ENCODE measurements at places on chromosomes 1 and 21.

GRCh38 chr1:41382480-41383090 is 21.4 kb downstream of the FOXO6 start:
- DNase-seq = no peak

- DNase-seq = no peak
Measured at GRCh38 chr1:41361495-41362356, 492 bp downstream of the FOXO6 start.

- no peak for DNase-seq
Measured at GRCh38 chr1:5632224-5632623, 360.0 kb downstream of the NPHP4 start.

GRCh38 chr1:201050515-201051277 is 27.2 kb upstream of the KIF21B start:
- DNase-seq = no peak

GRCh38 chr1:151816548-151817352 is 11.5 kb upstream of the LINGO4 start:
- DNase-seq = no peak

DNA sequence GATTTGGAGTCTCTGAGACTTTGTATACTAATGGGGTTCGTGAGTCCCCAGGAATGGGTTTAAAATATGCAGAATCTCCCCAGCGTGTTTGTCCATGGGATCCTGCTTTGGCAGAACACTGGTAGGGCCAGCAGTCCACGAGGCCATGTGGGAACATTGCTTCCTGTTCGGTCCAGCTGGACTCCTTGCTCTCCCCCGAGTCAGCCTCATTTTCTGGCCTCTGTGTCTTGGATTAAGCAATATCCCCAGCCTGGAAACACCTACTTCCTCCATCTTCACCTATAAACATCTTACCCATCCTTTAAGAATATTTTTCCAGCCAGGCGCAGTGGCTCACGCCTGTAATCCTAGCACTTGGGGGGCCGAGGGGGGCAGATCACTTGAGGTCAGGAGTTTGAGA is 142.4 kb downstream of the NAV1 start:
- DNase-seq = no peak

DNA sequence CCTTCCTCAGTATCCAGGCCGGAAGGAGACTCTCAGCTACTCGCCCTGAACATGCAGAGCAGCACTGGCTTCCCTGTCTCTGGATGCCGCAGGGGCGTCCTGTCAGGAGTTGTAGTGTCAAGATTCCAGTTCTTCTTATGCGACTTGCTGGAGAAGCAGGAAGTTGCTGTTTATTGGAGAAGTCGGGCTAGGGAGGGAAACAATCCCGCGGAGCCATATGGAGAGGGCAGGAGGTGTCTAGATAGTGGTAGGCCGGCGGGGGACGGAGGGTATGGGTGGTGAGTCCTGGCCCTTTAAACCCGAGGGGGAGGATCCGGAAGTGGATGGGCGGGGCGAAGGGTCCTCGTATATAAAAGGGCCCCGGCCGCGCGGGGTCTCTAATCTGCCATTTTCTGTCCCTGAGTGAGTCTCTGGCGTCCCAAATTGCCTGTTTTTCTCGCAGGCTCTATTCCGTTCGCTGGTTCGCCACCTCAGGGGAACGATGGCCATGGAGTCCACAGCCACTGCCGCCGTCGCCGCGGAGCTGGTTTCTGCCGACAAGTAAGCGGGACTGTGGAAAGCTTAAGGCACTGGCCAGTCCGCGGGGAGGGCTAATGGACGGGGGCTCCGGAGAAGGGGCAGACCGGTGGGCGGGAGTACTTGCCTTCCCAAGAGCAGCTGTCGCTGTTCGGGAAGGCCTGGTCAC is at the start of gene NASP:
TSS of gene NASP (plus strand) at position 376 of the 685 bp plus-strand sequence. CDS start at position 482, 106 bp downstream.
- peak; percentile 79 for DNase-seq

- no peak for DNase-seq
Measured at GRCh38 chr1:194184974-194185373, 998.6 kb upstream of the B3GALT2 start.

GRCh38 chr1:180501865-180502360 is 464 bp downstream of the ACBD6 start:
- DNase-seq = peak; percentile 27

DNA sequence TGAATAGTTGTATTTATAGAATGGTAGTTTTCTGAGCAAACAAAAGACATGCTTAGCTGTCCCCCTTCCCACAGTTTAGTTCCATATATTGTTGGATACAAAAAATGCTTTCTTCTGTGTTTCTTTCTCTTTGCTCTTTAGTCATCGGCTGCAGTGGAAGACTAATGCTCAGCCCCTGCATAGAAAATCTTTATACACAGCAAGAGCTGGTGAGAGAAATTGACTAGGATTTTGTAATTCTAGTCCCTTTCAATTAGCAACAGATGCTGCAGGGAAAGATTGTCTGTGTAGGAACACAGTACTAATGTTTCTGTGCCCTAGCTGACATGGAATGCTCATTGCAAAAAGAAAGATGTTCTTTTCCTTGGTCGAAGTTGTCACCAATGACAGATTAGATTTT is 200.9 kb downstream of the RPS6KC1 start:
- no peak for DNase-seq

DNA sequence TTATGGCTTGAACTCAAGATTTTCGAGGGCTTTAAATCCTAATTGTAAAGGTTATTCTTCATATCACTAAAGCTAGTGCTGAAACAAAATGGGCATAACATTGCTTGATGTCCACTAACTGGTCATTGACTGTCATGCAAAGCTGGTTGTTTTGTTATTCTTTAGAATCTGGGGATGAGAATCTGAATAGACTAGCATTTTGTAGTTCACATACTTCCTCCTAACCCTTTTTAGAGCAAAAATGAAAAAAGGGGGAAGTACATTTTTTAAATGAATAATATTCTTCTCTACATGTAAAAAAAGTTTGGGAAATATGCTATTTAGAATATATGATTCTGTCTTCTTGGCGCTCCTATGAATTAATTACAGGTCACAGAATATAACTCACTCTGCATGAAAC is 72.2 kb upstream of the HMCN1 start:
- no peak for DNase-seq

GRCh38 chr1:8815582-8816151 is 1.8 kb downstream of the RERE start:
- DNase-seq = no peak

DNA sequence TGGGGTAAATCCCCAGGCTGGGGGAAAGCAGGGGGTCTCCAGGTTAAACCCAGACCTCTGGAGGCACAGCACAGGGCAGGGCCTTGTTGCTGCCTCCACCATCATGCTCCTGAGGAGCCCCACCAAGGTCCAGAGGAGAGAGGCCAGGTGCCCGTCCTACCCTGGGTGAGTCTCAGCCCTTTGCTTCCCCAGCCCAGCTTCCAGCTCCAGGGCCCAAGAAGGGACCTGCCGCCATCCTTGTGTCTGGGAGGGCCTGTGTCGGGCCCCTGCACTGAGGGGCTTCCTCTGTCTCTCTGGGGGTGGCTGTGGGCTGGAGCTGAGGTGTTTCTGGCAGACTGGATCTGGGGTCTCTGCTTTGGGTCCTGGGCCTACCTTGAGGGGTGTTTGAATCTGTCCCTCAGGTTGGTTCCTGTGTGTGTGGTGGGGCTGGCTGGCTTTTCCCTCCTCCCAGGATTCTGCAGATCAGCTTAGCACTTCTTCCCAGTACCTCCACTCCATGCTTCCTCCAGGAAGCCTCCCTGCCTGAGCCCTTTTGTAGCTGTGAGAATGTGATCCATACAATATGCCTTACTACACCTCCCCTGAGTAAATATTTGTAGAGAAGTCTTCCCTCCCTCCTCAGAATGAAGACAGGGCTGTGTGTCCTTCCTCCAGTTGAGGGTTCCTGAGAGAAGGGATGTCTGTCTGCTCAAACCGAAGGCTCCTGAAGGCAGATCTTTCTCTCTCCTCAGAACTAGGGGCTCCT is 6.2 kb downstream of the GPR3 start:
- no peak for DNase-seq

- DNase-seq = no peak
Measured at GRCh38 chr1:82152356-82153271, 351.9 kb downstream of the ADGRL2 start.

- no peak for DNase-seq
Measured at GRCh38 chr1:25451908-25452307, 21.2 kb downstream of the MACO1 start.

DNA sequence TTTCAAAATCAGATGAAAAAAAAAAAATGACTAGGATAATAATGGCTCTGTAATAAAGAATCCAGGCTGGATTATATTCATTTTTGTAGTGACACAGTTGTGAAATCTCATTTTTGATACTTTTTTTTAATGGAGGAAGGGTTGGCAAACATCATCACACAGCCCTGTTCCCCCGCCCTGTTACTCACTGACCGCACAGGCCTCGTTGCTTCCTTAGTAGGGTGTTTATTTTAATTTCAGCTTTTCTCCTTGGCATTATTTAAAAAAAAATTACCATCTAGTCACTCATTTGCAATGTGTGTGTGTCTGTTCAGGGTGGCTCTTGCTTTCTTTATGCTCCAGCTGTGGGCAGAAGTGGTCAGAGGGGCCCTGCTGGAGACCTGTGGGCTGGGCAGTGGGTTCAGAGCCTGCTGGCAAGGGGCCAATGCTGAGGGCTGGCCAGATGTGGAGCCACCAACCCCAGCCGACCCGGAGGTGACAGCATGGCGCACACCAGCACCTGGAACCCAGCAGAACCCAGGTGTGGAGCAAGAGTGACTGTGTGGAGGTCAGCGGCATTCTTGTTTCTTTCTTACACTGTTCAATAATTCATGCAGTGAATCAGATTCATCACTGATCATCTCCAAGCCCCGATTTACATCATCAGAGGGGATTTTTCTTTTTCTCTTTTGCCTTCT is 44.6 kb downstream of the ZSCAN20 start:
- no peak for DNase-seq
